ENCODE measurements at places on chromosomes 2 and 18.

GRCh38 chr2:233265899-233266431 is 14.5 kb downstream of the ATG16L1 start:
- DNase-seq: no peak

GRCh38 chr2:163626639-163627109 is 109.1 kb downstream of the FIGN start:
- DNase-seq: no peak

DNA sequence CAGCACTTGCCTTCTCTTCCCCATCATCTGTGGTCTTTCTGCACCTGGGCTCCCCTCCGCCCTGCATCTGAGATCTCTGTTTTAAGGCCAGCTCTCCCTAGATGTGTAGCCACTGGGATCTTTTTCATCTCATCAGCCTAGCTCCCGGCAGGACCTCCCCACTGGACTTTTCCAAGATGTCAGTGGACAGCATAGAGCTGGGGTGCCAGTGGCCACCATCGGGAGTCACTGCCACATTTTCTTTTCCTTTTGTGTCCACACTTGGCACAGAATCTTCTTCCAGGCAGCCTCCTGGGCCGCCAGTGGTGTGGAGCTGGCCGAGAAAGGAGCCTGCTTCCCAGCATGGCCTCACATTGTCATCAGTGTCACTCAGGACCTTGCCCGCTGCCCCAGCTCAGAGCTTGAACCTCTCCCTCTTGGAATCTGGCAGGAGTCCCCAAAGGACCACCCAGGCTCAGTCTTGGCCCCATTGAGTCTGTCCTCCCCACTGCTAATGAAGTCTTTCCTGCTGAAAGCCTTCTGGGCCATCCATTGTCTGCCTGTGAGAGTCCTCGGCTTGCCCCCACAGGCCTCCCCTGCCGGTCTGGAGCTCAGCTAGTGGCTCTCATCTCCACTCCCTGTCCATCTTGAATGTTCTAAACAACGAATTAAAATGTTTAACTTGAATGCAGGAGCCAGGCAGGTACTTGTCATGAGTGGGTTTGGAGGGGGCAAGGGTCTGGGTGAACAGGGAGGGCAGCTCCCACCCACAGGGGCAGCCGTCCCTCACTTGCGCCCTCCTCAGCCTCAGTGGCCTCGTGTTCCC is 324.4 kb downstream of the GBX2 start:
- DNase-seq: no peak

- DNase-seq: no peak
Observed at GRCh38 chr2:30190637-30191036, 40.7 kb upstream of the LBH start.

DNA sequence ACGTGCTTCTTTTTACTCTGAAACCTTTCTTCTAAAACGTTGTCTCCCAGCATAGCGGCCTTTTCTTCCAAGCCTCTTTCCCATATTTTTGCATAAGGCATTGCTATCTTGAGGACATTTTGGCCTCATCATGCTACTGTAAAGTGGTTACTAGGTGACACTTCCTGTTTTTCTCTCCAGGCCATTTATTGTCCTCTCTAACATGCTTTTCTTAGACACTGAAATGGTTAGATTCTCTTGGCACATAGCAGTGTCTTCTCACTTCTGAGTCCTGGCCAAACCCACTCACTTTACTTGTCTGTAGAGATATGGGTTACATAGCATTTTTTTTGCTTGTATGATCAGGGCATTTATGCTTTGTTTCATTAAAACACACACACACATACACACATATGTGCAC is 50.1 kb upstream of the KCNH7 start:
- DNase-seq: no peak

- no peak for DNase-seq
Observed at GRCh38 chr2:161910200-161910599, 163.8 kb downstream of the DPP4 start.

Measured in NCI-H1092 (cell line).